Left lung (tissue), 14 donors: ENCODE measurements at places on chromosomes 6 and 20. TPM values are rescaled to one million over a fixed set of nuclear protein-coding genes. Genes with fewer than 3 reads are reported as not detected.
A peak's percentile ranks its signal among the peaks of the same experiment; 100 is the strongest.

DNA sequence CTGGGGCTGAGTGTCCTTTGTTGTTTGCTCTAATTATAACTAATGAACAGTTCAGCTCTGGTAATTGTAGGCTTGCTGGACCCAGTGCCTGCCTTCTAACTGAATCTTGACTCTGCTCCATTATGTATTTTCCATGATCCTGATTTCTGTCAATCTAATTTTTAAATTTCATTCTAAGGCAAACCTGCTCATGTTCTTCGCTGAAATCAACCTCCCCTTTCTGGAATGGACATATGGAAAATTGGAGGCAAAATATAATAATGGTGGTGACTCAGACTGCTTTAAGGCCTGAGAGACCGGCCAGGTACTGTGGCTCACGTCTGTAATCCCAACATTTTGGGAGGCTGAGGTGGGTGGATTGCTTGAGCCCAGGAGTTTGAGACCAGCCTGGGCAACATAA is 182.7 kb upstream of the AKAP12 start:
- no peak overlapping the region for H3K27ac ChIP-seq
- H3K36me3 ChIP-seq = no peaks in the 10 kb centered on the region
- DNase-seq = no peak
- no peaks in the 10 kb centered on the region for H3K4me1 ChIP-seq
- H3K4me3 ChIP-seq = no peak overlapping the region

DNA sequence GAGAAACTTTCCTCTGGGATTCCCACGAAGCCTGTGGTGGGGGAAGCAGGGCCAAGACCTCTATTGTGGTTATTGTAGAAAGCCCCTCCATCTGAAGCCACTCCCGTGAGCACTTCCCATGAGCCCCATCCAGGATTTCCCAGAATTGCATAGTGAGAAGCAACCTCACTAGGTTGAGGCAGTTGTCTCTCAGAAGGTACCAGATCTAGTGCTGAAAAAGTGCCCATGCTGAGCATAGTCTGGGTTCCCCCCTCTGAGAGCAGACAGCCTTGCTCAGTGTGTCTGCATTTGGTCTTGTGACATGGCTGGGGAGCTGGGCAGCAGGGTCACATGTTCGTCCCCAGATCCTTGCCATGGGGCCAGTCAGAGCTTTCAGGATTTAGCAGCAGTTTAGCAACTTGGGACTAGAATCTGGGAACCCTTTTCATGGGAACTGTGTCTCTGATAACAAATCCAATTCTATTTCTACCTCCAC is 38.6 kb downstream of the SLC9A8 start:
- H3K27me3 ChIP-seq = no peaks in the 10 kb centered on the region
- peak overlapping the region; percentile 8 for H3K27ac ChIP-seq

DNA sequence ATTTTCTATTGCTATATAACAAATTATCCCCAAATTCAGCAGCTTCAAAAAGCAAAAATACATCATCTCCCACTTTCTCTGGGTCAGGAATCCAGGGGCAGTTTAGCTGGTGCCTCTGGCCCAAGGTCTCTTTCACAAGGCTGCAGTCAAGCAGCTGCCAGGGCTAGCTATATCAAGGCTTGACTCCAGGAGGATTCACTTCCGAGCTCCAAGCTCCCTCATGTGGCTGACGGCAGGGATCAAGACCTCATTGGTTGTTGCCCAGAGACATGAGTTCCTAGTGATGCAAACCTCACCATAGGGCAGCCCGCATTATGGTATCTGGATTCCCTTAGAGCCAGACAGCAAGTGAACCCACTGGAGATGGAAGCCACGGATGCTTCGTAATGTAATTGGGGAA is 1.3 kb upstream of the VNN1 start:
- H3K36me3 ChIP-seq = no peaks in the 10 kb centered on the region
- DNase-seq = no peak
- H3K4me3 ChIP-seq = no peak overlapping the region
- H3K27ac ChIP-seq = no peak overlapping the region

The CEP250 gene
- 23.4 TPM for total RNA-seq

- no peak overlapping the region for H3K4me3 ChIP-seq
- no peaks in the 10 kb centered on the region for H3K4me1 ChIP-seq
- no peak for DNase-seq
- no peaks in the 10 kb centered on the region for H3K36me3 ChIP-seq
- H3K27me3 ChIP-seq = no peaks in the 10 kb centered on the region
- H3K27ac ChIP-seq = no peak overlapping the region
Measured at GRCh38 chr6:44940367-44940766, 387.8 kb upstream of the RUNX2 start.

GRCh38 chr6:1984346-1984994 is 260.9 kb downstream of the GMDS start:
- H3K27me3 ChIP-seq = no peaks in the 10 kb centered on the region
- H3K4me3 ChIP-seq = no peak overlapping the region
- H3K36me3 ChIP-seq = no peaks in the 10 kb centered on the region
- H3K4me1 ChIP-seq = no peaks in the 10 kb centered on the region
- H3K27ac ChIP-seq = no peak overlapping the region
- no peak for DNase-seq

GRCh38 chr6:159815410-159815809 is 15.3 kb downstream of the PNLDC1 start:
- H3K27me3 ChIP-seq = peaks cover 10% of the 10 kb centered on the region
- H3K4me3 ChIP-seq = no peak overlapping the region
- H3K36me3 ChIP-seq = no peaks in the 10 kb centered on the region
- H3K4me1 ChIP-seq = no peaks in the 10 kb centered on the region
- DNase-seq = no peak
